Activated CD8-positive, alpha-beta memory T cell treated with anti-CD3 and anti-CD28 coated beads for 1 hour (primary cell): ENCODE measurements at places on chromosomes 11 and 22.

DNA sequence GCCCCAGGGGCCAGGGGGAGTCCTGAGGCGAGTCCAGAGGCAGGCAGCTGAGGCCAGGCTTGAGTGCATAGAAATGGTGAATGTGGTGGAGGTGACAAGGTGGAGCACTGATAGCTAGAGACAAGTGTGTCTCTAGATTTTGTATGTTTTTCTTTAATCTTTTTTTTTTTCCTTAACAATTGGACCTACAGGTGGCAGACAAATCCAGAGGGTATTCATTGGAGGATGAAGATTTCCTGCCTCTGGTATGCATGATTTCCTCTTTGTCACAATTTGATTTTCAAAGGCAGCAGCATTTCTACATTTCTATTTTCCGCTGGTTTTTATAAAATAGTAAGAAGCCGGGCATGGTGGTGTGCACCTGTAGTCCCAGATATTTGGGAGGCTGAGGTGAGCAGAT is 47.7 kb upstream of the DKK3 start:
- no peak for DNase-seq

GRCh38 chr11:129720156-129720555 is 95.5 kb upstream of the TMEM45B start:
- no peak for DNase-seq

GRCh38 chr22:23700706-23701105 is 9.9 kb downstream of the RGL4 start:
- DNase-seq, result no peak

GRCh38 chr22:44609400-44609988 is 92.5 kb upstream of the PRR5 start:
- no peak for DNase-seq

DNA sequence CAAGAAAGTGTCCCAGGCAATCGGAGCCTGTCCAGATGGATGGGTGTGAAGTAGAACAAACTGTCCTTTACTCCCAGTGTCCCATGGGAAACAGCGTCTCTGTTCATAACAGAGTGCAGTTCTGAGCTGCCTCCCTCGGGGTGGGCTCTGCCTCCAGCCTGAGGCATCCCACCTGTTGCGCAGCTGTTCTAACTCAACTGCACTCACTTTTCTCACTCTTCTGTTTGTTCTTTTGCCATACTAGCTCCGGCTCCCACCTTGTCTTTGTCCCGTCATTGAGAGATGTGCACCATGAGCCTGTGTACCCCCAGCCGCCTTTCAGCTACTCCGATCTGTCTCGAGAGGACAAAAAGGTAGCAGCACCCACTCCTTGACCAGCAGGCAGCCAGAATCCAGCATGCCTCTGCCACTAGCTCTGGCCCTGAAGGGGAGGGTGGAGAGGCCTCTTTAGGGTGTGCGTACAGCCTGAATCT is 20.7 kb upstream of the CDC42EP2 start:
- DNase-seq, result no peak

GRCh38 chr11:17314232-17314547 is 37.4 kb upstream of the NCR3LG1 start:
- no peak for DNase-seq

GRCh38 chr11:3196161-3197043 is 22.2 kb downstream of the MRGPRG start:
- no peak for DNase-seq

- no peak for DNase-seq
Measured at GRCh38 chr11:26860091-26860780, 133.7 kb upstream of the FIBIN start.

- no peak for DNase-seq
Measured at GRCh38 chr11:72061739-72062396, 18.5 kb downstream of the NUMA1 start.

DNA sequence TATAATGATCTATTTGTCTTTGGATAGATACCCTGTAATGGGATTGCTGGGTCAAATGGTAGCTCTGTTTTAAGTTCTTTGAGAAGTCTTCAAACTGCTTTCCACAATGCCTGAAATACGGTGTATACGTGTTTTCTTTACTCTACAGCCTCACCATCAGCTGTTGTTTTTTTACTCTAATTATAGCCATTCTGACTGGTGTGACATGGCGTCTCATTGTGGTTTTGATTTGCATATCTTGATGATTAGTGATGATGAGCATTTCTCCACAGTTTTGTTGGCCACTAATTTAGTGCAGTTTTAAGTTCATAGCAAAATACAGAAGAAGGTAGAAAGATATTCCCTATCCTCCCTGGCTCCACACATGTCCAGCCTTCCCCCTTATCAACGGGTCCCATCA is 26.3 kb upstream of the VPREB1 start:
- no peak for DNase-seq

GRCh38 chr11:35183326-35183925 is 44.5 kb downstream of the CD44 start:
- DNase-seq, result no peak

GRCh38 chr11:64553554-64554201 is 37.3 kb upstream of the SLC22A12 start:
- peak; percentile 29 for DNase-seq

DNA sequence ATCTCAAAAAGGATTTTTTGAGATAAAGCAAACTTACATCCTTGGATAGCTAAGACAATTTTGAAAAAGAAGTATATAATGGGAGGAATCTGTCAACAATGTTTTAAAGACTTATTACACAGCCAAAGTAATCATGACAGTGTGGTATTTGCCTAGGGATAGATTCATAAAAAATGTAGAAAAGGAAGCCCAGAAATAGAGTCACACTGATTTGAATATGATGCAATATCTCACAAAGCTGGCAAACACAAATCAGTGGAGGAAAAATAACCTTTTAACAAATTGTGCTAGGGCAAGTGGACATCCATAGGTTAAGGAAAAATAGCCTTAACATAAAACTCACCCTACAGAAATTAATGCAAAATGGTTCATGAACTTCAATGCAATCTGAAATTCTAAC is 6.0 kb downstream of the XKR3 start:
- no peak for DNase-seq

- DNase-seq, result no peak
Measured at GRCh38 chr11:11672789-11673188, 51.0 kb upstream of the GALNT18 start.

GRCh38 chr11:83157594-83158356 is 844 bp downstream of the PCF11 start:
- no peak for DNase-seq

DNA sequence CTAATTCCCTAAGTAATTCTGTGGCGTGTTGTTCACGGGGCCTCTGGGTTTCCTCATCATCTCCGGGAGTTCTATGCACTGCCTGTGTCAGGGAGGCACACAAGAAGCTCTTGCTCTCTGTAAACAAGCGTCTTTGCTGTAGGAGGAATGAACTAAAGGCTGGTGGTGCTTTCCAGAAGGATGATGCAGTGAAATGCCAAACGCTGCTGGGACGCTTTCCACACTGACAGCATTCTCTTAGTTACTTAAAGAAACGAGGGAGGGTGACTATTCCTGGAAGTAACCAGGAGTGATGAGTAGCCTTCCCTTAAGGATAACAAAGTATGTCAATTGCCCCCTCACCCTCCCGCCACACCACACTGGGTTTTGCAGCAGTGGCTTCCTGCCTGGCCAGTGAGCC is 38.5 kb upstream of the NUP50 start:
- no peak for DNase-seq

DNA sequence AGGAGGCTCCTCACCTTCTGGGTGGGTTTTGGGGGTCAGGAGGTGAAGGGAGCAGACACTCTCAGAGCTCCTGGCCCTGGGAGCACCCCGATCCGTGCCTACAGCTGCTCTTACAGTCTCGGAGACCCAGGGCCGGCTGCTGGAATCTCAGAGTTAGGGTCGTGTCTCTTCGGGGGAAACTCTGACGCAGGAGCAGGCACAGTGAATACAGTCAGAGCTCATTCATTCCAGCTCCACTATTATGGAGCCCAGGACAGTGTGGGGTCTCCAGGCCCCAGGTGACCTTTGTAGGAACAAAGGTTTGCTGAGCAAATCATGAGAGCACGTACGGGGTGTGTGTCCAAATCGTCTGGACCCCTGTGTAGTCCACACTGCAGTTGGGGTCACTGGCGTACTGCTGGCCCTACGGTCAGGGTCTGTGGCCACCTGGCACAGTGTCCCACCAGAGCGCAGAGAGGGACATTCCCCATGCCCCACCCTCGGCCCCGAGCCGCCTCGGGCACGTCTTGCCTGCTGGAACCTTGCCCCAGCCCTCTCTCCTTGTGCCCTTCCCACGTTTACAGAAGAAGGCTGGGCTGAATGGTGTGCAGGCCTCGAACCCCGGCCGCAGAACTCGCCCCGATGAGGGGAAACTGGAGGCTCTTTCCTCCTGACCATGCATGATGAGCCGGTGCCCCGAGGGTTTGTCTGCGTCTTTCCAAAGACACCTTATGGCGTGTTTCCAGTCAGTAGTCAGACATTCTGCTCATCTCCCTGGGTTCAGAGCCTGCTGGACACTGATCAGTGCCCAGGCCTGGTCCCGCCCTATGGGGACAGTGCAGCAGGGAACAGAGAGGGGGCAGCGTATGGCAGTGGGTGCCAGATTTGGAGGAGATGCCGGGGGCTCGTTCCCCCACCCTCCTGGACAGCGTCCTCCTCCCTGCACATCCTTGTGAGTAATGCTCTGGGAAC is 1166.6 kb downstream of the BRD1 start:
- no peak for DNase-seq

DNA sequence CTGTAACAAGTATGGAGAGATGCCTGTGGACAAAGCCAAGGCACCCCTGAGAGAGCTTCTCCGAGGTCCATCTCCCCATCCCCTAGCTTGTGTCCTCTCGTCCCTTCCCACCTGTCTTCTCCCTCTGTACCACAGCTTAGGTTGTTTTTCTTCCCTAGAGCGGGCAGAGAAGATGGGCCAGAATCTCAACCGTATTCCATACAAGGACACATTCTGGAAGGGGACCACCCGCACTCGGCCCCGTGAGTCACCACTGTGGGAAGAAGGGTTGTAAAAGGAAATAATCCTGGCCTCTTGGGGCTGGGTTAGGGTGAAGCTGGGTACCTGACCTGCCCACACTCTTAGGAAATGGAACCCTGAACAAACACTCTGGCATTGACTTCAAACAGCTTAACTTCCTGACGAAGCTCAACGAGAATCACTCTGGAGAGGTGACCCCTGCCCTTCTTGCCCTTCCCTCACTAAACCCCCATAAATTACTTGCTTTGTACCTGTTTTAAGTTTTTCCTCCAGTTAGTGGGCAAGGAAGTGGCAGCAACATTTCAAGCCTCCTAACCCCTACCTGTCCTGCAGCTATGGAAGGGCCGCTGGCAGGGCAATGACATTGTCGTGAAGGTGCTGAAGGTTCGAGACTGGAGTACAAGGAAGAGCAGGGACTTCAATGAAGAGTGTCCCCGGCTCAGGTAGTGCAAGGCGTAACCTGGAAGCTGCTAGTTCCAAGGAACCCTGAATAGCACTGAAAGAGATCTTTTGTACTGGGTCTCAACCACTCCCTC is 3.1 kb downstream of the TAF10 start:
- DNase-seq, result no peak

GRCh38 chr11:47566149-47566698 is 825 bp downstream of the PTPMT1 start:
- no peak for DNase-seq

DNA sequence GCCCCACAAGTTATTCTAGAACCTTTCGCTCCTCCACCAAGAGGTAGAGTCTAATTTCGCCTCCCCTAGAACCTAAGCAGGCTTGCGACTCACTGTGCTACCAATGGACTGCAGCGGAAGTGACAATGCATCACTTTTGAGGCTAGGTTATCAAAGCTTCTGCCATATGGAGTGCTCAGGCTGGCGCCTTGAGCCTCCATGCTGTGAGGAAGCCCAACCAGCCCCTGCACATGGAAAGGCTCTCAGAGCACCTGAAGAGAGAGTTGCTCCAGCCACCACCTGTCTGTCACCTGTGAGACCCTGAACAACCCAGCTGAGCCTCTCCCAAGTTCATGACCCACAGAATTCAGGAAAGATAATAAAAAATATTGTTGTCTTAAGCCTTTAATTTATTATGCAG is 29.3 kb upstream of the CBX7 start:
- no peak for DNase-seq
